ENCODE measurements at places on chromosomes 3 and 15.

- DNase-seq: no peak
Observed at GRCh38 chr3:65196663-65197062, 508.9 kb upstream of the ADAMTS9 start.

DNA sequence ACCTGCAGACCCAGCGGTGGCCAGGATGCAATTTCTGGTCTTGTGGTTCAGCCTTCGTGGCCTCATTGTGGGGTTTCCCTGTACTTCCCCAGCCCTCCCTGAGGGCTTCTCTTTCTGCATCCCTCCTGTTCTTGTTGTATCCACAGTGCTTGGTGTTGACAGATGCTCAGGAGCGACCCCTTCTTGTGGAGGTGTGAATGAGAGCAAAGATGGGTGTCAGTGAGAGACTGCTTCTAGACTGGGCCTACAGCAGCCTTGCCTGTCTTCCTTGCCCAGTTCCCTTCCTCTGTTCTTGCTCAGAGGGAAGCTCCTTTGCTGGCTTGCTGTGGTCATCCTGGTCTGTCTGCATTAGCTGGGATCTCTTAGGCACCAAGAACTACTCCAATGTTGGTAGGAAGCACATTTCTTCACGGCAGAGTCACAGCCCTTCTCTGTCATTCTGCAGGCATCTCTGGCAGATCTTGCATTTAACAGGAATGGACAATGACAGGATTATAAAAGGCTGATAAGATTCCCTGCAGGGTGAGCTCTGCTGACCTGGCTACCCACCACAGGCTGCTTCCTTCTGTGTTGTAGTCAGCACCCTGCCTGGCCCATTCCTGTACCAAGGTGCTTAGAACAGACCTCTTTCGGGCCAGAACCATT is 317.8 kb upstream of the C2CD4B start:
- DNase-seq: peak; percentile 39

DNA sequence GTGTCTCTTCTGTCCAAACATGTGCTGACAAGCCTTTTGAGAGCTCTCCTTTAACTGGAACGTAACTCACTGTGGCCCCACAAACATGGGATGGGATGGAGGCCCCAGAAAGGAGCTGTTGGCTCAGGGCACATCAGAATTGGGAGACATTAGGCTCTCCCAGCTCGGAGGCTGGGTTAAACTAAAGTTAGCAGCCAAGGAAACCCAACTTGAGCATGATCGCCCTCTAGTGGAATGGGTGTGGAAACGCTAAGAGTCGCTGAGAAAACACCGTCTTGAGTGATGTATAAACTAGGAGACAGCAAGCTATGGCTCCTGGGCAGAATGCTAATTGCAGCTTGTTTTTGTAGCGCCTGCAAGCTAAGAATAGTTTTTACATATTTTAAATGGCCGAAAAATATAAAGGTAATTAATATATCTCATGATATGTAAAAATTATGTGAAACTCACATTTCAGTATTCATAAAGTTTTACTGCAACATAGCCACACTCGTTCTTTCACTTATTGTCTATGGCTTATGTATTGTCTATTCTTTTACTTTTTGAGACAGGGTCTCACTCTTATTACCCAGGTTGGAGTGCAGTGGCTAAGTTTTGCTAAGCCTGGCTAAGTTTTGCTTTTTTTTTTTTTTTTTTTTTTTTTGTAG is 138.8 kb upstream of the HACD2 start:
- DNase-seq: peak; percentile 70

DNA sequence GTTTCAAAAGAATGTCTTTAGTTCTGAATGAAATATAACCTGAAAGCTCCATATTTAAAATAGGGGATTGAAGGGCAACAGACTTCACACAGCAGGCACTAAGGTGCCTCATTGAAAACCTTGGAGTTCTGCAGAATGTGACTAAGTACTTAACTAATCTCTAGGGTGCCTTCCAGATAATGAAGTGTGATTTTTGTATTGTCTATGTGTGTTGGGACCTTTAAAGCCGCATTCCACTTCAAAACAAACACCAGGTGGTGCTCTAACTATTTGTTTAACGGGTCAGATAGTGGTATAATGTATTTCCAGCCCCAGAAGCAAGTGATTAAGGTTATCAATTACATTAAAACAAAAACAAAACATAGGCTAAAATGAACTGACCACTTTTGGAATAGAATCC is 28.0 kb downstream of the TFG start:
- DNase-seq: peak; percentile 9

- no peak for DNase-seq
Observed at GRCh38 chr15:78949461-78949860, 4.6 kb upstream of the CTSH start.

DNA sequence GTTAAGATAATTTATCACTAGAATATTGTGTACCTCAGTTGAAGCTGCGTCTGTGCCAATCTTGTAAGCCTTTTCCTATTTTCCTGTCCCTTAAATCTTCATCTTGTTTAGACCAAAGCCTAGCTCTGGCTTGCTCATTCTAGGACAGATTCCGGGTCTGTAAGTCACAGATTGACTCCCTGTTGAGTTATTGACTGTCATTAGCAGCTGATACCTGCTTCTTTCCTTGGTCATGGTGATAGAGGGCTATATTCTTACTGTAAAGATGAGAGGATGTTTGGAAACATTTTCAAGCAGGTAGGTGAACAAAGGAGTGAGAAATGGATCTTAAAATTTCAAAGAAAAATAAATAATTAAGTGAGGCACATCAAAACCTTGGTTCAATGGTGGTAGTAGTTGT is 200.2 kb downstream of the KCNH8 start:
- DNase-seq: no peak

DNA sequence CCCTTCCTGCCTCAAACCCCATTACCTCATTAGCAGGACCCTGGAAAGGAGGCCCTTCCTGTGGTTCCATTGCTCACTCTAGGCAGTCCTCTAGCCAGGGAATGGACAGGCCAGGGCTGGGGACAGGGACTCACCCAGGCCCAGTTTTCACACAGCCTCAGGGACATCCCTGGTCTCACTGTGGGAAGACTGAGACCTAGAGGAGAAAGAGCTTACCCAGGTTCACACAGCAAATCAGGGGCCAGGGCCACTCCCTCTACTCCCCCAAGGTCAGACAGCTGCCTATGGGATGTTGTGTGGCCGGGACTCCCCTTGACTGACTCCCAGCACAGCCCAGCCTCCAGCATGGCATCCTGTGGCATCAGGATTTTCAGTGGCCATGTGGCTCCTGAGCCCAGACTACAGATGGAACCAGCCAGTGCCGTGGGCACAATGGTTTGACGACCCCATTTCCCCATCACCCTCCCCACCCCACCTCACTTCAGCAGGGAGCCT is 49.3 kb downstream of the ADAMTS7 start:
- no peak for DNase-seq

- peak; percentile 77 for DNase-seq
Observed at GRCh38 chr15:50594311-50594710, 47.8 kb upstream of the USP50 start.

GRCh38 chr15:56234804-56235203 is 8.9 kb downstream of the RFX7 start:
- DNase-seq: no peak

GRCh38 chr3:78427303-78427702 is 1340.5 kb downstream of the ROBO1 start:
- DNase-seq: no peak

DNA sequence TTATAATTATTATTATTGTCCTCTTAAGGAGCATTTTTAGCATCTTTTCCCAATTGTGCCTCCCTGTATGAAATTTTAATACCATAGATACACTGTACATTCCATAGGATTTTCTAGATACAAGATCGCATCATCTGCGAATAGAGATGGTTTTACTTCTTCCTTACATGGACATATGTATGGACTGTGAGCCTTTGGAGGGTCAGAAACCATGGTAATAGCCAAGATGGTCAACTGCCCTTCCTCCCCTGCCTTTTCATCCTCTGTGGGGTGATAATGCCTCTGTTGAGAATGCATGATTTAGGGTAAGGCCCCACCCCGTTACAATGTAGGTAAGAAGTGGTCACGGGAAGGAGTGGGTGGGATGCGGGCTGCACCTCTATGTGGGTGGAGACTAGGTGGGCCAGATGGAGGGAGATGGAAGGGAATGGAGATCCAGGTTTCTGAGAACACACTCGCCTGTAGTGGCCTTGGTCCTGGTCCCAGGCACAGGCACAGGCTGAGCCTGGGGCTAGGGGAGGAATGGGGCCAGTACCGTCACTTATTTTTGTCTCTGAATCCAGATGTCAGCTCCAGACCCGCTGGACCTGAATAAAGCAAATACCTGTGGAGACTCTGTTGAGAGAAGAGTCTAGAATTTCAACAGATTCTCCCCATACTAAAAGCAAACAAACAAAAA is 31.7 kb downstream of the GOLGA6A start:
- DNase-seq: no peak

DNA sequence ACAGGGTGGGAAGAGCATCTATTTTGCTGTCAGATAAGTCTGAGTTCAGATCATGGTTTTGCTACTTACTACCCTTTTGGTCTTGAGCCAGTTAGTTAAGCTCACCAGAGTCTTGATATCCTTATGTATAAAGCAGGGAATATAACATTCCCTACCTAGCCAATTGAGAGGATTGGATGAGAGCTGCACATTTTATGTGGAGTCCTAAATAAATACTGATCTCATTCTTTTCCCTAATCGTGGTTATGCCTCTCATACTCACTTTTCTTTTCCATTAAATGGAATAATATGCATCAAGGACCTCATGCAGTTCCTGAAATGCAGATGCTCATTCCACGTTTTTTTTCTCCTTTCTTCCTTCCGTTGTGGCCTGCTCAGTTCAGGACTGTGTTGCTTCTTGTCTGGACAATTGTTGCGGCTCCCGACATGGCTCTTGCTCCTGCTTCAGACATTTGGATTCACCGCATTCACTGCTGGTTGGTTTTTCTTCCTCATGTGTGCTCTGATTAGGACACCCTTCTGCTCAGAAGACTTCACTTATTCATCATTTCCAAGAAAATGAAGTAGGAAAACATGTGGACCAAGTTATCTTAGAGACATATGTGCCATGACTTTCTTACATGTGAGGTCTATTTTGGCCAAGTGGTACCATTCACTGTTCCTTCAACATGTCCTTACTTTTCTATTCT is 90.2 kb downstream of the NFKBIZ start:
- DNase-seq: no peak

DNA sequence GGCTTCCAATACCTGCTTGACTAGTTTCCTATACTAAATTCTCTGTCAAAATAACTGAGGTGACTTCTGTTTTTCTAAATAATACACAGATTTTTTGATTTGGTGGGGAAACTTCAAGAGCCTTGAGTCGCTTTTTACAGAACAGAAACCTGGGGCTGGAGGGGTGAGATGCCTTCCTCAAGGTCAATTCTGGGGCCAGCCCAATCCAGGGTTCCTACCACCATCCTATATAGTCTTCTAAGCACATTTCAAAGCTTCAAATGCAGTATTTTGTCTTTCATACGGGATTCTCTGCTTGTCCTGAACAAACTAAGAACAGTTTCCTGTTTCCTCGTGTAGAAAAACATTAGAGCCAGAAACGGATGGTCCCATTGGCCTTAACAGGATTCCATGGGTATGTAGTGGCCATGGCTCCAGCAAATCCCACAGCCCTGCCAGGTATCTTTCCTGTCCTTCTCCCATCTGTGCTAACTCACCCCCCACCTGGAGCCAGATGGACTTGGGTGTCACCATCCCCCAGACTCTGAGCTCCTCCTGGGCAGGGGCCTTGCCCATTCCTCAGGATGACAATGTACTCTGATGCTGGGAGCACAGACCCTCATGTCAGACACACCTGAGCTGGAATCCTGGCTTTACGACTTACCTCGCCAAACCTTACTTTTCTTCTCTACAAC is 146.9 kb downstream of the KLF13 start:
- no peak for DNase-seq
